ENCODE measurements at places on chromosomes 2 and 18.

DNA sequence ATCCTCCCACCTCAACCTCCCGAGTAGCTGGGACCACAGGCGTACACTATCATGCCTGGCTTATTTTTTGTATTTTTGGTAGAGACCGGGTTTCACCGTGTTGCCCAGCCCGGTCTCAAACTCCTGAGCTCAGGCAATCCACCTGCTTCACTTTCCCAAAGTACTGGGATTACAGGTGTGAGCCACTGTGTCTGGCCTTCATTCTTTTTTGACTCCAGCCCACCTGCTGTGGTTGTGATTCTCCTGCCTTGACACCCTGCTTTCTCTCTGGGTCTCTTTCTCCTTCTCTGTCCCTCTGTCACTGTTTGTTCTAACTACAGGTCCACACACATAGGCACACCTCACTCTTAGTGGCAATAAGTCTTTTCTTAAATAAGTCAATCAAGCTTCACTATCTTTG is 85.3 kb downstream of the FTCDNL1 start:
- DNase-seq = no peak

DNA sequence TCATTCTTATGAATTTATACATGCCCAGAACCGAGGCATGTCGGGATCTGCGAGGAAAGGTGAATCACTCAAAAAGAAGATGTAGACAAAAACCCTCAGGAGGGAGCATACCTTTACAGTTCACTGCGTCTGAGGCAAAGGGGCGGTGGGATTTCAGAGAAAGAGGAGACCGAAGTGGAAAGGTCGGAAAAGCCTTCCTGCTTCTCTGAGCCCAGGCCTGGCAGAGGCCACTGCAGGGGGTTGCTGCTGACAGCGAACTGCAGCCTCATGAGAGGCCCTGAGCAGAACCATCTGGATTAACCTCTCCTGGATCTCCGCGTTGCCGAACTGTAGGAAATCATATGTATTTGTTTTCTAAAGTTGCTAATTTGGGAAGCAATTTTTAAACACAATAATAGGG is 713.1 kb upstream of the SOX11 start:
- DNase-seq = no peak

GRCh38 chr18:3631887-3632286 is 181.9 kb downstream of the TGIF1 start:
- no peak for DNase-seq

GRCh38 chr2:7375901-7376300 is 458.7 kb downstream of the RNF144A start:
- DNase-seq = no peak

GRCh38 chr2:170206805-170207407 is 29.0 kb downstream of the MYO3B start:
- DNase-seq = no peak

GRCh38 chr2:165155152-165155551 is 48.7 kb downstream of the SCN3A start:
- no peak for DNase-seq

DNA sequence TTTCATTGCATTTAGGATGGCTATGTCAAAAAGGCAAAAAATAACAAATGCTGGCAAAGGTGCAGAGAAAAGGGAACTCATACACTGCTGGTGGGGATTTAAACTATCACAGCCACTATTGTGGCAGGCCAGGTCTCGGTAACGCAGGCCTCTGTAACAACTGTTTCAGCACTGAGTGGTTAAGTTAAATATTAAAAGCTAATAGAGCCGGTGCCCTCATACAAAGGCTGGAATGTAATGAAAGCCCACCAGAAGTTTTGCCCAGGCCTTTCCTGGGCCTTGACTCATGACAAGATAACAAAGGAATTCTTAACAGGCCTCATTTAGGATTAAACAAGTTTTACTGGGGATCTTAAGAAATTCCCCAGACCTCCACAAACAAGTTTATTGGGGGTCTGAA is 10.7 kb downstream of the MERTK start:
- DNase-seq = no peak

GRCh38 chr2:148619560-148620195 is 24.9 kb upstream of the EPC2 start:
- DNase-seq = no peak

DNA sequence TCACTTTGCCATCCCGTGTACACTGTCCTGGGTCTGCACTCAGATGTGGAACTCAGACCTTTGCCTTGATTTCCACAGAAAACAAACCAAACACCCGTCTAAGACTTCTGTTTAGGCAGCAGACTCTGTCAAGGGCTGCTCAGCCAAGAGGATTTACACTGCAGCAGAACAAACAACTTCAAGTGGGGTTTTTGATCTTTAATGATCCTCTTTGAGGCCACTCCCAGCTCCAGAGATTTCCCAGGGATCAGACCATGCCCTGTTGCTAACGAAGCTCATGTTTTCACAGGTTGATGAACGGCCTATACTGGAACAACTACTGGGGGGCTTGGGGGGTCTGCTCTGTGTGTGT is 52.5 kb upstream of the LGALSL start:
- no peak for DNase-seq

GRCh38 chr18:33355263-33355662 is 85.3 kb downstream of the CCDC178 start:
- DNase-seq = no peak

GRCh38 chr18:22711192-22711685 is 221.9 kb upstream of the RBBP8 start:
- DNase-seq = peak; percentile 70

DNA sequence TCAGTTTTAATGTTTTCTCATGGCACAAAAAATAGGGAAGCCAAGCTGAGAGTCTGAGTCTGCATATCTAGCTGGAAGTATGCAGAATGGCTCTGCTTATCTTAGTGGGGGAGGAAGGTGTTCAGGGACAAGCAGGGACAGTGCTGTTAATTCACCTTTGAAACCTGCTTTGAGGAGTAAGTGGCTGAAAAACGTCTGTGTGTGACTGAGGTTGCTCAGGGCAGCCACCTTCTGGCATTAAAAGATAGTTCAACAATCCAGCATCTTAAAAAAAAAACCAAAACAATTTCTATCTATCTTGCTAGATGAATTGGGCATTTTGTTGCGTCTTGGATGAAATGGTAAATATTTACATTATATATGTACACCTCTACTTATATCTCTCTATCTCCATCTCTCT is 2.0 kb upstream of the TRPM8 start:
- peak; percentile 10 for DNase-seq

DNA sequence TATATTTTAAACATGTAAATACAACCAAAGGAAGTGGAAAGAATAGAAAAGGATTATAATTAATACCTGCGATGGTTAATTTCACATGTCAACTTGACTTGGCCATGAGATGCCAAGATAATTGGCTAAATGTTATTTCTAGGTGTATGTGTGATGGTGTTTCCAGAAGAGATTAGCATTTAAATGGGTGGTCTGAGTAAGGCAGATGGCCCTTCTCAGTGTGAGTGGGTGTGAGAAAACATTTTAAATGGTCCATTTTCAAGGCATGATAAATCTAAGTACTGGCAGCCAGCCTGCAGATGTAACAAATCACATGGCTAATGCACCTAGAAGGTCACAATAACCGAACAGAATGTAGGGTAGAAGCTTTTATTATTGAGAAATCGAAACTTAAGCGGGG is 99.6 kb upstream of the CDH7 start:
- DNase-seq = no peak

DNA sequence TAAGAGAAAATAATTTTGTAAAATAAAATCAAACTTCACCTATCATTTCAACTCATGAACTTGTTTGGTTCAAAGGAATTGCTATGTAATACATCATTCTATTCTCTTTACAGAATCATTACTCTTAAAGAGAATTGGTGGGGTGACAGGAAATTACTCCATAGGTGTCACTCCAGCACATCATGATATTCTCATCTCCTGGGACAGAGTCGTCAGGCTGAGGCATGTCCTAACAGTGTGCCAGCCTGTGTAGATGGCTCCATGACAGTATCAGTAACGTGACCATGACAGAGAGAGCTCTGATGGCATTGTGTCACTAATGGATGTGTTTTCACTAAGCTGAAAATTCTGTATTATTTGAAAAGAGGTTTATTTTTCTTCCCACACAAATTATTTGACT is 13.9 kb downstream of the SPATS2L start:
- no peak for DNase-seq

DNA sequence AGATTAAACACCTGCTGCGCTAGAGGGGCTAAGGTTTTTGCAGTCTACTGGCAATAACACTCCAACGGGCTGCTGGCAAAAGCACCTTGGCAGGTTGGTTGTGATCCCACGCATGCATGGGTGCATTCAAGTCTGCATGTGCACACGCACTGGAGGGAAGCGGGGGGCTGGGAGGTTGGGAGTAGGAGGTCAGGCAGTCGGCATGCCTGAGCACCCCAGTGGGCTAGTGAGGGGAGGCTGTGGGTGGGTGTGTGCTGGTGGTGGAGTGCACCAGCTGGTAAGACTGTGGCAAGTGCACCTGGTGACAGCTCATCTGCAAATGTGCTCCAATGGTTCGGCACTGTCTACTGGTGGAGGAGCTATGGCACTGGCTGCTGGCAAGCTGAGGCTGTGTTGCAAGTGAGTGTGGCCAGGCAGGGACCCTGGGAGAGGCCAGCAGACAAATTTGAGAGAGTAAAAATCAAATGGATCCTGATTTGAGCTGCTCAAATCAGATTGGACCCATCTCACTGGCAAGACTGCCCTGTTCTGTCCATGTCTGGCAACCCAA is 460.6 kb upstream of the DSEL start:
- no peak for DNase-seq

DNA sequence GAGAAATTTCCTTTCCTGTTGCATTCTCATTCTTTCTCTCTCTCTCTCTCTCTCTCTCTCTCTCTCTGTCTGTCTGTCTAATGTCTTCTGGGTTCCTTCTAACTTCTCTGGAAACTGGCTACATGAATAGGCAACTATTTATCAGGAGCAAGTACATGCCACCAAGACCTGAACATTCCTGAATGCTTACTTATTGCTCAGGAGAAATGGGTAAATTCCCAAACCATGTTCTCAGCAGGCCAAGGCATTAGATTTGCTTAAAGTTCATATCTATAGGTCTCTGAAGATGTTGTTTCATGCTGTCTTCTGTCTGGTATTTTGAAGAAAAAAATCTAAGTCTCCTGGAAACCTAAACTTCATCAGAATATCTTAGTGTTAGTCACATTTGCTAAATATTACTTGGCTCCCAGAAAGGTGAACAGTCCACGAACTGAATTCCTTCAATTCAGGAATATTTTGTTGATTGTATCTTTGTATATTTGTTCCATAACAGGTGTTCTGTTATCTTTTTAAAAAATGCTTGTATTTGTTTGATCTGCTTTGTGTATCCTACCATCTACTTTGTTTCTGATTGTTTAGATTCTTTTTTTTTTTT is 77.2 kb upstream of the FIGN start:
- DNase-seq = no peak

- DNase-seq = peak; percentile 2
Observed at GRCh38 chr18:5417342-5417741, 121.8 kb upstream of the ZBTB14 start.

GRCh38 chr2:112153501-112153900 is 15.3 kb downstream of the FBLN7 start:
- DNase-seq = no peak

GRCh38 chr2:160968183-160968582 is 192.0 kb upstream of the TANK start:
- no peak for DNase-seq

DNA sequence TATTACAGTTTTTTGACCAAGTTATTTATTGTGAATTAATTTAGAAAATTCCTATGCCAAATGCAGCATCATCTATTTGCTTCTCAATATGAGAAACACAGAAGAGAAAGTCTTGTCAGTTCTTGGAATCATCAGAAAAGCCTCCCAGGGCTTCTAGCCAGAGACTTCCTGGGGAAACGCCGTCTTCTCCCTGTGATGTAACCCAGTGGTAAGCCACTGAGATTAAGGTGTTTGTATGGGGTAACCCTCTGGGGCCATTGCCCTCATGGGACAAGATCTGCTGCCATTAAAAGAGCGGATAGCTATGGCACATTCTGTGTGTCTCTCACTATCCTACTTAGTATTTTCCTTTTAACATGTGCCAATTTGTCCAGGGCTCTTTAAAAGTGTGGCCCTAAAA is 28.0 kb downstream of the ANKRD29 start:
- DNase-seq = peak; percentile 45

GRCh38 chr2:46937471-46937901 is 21.9 kb upstream of the MCFD2 start:
- no peak for DNase-seq

GRCh38 chr2:217258170-217258569 is 398.3 kb upstream of the TNP1 start:
- peak; percentile 37 for DNase-seq

DNA sequence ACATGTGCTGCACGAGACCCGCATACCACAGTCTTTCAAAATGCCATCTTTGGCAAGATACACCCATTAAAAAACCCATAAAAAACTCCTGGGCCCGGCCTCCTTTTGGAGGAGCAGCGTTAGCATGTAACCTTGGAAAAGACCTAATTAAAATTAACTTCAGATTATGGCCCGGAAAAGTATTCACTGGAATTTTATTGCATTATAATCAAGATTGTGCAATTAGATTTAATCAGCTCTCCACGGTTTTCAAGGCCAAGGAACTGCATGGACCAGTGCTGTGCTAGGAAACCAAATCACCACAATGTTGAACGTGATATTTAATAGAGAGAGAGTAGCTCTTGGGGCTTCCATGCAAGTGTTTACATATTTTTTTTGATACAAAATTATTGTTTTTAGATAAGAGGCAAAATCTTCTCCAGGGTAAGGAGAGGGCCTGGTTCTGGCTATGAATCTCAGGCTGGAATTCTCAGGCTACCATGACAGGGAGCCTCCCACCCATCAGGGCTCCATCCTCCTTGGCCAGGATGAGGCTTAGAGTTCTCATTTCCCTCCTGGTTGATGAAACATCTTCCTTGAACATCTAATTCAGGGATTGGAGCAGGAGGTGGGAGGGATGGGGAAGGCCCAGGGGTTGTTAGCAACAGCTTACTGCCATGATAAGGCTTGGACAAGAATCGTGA is 82.0 kb upstream of the TTC39C start:
- DNase-seq = peak; percentile 59

DNA sequence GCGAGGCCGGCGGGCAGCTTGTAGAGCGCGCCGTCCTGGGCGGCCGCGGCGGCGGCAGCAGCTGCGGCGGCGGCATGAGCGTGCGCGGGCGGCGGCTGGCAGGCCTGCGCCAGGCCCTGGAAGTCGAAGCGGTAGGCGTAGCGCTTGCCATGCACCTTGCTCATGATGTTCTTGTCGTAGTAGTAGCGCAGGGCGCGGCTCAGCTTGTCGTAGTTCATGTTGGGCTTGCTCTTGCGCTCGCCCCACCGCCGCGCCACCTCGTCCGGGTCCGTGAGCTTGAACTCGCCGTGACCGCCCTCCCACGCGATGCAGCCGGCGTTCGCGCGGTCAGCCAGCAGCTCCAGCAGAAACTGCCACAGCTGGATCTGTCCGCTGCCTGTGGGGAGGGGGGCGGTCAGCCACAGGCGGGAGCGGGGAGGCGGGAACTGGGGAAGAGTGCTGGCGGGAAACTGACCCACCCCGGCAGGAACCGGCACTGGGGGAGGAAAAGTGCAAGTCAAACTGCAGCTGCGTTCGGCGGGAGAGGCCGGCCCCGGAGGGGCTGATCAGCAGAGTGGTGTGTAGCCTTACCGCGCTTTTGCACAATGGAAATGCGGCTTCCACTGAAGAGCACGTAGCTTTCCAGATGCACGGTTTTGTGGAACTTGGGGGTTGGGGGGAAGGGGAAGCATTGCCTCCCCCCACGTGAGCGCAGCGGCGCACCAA is 3.0 kb downstream of the FEV start:
- DNase-seq = no peak

GRCh38 chr18:8778386-8778785 is 73.0 kb downstream of the MTCL1 start:
- no peak for DNase-seq

All from M059J (cell line).